Lung (tissue), 17 donors: ENCODE measurements at places on chromosomes 2 and 18. TPM values are rescaled to one million over a fixed set of nuclear protein-coding genes. Genes with fewer than 3 reads are reported as not detected.

The IL36RN gene
- not detected for total RNA-seq

The SOWAHC gene
- total RNA-seq, result 15.2 TPM

The MAP2 gene
- total RNA-seq, result 18.7 TPM

The SCLY gene
- total RNA-seq, result 16.1 TPM

The RAB10 gene
- total RNA-seq, result 86.0 TPM

The DNAH6 gene
- 16.9 TPM for total RNA-seq

The ZNF892 gene
- 7.0 TPM for total RNA-seq

- DNase-seq, result no peak
Observed at GRCh38 chr18:37391698-37392548, 173.7 kb downstream of the CELF4 start.

DNA sequence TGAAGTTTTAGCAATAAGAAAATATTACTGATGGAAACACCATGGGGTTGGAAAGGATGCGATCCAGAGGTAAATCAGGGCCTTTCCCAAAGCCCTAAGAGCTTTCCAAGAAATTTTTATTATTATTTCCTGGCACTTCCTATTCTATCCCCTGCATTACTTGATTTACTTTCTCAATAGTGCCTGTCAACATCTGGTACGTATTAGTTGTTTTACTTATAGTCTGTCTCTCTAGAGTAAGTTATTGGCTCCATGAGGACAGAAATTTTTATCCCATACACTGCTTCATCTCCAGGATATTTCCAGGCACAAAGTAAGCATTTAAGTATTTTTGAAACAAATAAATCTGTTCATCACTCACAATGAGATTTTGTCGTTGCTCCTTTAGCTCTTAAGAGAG lies 18.1 kb downstream of the PPP4R1 start:
- no peak for DNase-seq

DNA sequence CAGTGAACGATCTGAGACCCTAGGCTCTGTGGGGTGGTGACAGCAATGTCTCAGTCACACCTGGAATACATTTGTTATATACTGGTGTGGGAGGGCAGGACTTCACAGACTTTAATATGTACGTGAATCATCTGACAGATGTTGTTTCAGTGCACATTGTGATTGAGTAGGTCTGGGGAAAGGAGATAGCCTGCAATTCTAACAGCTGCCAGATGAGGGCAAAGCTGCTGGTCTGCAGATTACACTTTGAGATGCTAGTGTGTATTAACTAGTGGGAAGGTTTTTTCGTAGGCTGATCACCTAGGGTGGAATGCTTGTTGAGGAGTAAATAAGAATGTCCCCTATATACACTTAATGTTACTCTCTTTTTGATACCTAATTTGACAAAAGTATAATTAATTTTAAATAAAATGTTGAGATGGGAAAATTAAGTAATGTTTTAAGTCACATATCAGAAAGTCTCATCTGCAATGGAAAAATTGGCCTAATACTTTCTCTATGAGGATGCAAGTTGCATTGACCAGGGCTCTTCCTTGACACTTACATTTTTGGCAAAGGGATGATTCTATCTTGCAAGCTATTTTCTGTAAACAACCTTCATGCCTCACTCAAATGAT lies 496.9 kb upstream of the HNMT start:
- DNase-seq, result peak; percentile 27

DNA sequence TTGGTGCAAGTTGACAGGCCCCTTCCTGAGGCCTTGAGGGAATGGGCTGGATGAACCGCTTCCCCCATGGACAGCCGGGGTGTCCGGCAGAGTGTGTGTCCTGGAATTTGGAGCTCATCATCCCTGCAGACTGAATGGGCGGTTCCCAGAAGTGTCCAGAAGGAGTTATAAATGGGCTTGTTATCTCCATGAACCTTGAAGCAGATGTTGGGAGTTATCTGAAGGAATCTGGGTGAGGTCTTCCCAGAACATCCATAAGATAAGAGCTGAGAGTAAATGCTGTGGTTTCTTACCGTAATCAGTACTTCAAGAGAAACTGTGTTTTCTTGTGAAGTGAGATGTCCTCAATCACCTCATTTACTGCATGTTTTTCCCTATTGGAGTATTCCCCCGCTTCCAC lies 21.1 kb downstream of the PLB1 start:
- no peak for DNase-seq

GRCh38 chr2:156526950-156527636 lies 90.9 kb downstream of the GPD2 start:
- no peak for DNase-seq

GRCh38 chr2:237873421-237873831 lies 14.0 kb downstream of the RAMP1 start:
- DNase-seq, result no peak

- peak; percentile 88 for DNase-seq
Observed at GRCh38 chr2:175690113-175690837, 311.8 kb downstream of the LNPK start.

- DNase-seq, result no peak
Observed at GRCh38 chr2:198008230-198008629, 203.8 kb downstream of the PLCL1 start.

DNA sequence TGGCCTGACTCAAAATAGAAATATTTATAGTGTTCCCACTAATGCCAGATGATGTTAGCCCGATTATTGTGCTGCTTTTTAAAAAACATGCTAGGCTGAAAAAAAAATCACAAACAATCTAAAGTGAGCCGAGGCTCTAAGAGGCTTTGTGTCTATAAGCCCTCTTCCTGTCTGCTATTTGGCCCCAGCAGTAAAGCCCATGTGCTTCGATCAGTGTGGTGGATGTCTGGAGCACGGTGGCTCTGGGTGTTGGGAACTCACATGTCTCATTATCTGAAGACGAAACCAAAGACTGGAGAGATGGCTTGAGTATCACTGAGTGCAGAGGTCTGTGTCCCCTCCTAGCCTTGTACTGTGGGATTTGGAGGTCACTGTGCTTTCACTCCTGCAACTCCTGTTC lies 55.1 kb downstream of the INO80C start:
- DNase-seq, result peak; percentile 29

- DNase-seq, result no peak
Observed at GRCh38 chr2:138280999-138281695, 220.4 kb upstream of the SPOPL start.

DNA sequence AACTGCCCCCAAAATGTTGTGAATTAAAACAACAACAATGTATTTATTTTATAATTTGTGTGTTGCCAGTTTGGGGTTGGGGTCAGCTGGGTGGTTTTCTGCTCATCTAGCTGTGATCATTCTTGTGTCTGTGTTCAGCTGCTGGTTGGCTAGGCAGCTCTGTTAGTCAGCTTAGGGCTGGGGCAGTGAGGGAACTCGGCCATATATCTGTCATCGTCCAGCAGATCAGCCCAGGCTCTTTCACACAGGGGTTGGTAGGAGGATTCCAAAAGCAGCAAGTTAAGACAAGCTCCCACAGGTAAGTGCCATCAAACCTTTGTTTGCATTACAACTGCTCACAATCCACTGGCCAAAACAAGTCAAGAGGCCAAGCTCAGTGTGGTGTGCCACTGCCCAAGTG lies 121.5 kb downstream of the LPIN1 start:
- no peak for DNase-seq

DNA sequence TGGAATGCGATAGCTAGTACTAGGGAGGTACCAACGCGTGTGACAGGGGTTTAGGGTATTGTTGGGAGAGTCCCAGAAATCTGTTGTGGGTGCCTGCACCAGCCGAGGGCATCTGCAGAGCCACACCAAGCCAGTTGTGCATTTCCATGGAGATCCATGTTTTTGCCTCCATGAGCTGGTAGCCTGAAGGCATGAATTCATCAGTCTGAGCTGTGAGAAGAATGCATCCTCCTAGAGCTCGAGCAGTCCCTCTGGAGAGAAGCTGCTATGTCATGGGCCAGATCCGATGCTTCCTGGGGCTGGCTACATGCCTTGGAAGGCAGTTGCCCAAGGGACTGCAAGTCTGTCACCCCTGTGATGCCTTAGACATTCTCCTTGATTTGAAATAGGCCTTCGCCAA lies 57.9 kb downstream of the LIPG start:
- DNase-seq, result no peak

DNA sequence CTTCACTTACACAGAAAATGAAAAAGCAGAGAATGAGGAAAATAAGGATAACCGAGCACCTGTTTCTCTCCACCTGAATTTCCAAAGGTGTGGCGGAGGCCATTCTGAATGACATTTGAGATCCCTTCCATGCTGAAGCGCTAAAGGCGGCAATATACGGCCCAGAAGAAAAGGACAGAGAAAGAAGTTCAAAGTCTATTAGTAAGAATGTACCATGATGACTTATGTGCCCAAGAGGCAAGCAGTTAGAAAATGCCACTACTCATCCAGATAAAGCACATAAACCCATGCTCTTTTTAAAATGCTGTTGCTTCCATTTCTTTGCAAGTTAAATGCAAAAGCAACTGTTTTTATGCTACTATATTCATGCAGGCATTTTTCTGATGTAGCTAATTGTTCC lies 37.2 kb downstream of the FEZ2 start:
- no peak for DNase-seq

GRCh38 chr18:63683152-63683551 lies 19.6 kb upstream of the SERPINB11 start:
- DNase-seq, result peak; percentile 50

DNA sequence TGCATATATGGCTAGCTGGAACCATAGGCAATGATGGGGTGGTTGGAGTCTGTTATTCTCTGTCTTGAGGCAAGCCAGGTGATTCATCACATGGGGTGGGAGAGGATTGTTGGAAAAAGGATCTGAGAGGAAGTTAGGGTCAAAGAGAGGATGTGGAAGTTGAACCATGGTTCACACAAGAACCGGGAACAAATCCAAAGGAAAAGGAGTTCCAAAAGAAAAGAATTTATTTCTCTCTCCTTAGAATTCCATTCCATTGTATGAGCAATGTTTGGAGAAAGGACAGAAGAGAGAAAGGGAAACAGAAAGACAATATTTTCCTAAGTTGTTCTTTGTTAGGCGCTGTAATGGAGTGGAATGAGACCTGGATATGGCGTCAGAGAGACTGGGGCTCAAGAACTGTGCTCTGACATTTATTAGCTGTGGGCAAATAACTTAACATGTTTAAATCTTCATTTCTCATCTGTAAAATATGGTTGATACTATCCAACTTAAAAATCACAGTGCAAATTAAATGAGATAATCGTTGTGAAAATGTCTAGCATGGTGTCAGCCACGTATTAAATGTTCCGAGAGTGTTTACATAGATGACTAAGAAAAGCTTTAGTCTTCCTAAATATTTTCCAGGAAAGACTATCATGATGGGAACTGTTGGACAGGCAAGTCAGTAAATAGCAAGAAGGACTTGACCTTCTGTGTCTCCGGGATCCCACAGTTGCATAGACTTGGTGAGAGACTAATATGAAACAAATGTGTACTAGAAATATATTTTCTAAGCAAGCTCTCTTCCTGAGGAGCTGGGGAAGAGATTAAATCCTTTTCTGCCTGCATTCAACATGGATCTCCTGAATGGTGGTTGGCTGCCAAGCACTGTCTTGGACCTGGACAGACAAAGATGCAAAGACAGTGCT lies 71.4 kb downstream of the TRIB2 start:
- peak; percentile 58 for DNase-seq
